ENCODE measurements at places on chromosomes 4 and X. TPM values are rescaled to one million over a fixed set of nuclear protein-coding genes. Genes with fewer than 3 reads are reported as not detected.
A peak's percentile ranks its signal among the peaks of the same experiment; 100 is the strongest.

DNA sequence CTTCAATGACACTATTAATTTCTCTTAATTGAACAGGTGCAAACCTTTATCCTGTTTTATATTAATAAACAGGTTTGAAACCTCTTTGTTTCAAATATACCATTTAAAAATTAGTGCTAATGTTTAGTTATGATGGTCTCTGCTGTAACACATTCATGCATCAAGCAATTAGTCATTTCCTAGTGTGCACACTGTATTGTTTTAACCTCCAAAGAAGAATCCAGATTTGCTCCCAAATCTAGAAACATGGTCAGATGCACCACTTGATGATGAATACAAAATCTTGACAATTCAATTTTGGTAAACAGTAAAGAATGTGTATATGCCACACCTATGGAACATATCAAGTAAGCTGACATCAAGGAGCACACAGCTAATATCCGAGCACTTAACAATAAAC, 157.1 kb downstream of the TRIML1 start:
- no peak for DNase-seq
- no peaks in the 10 kb centered on the region for H3K4me1 ChIP-seq
- H3K27me3 ChIP-seq: no peaks in the 10 kb centered on the region

DNA sequence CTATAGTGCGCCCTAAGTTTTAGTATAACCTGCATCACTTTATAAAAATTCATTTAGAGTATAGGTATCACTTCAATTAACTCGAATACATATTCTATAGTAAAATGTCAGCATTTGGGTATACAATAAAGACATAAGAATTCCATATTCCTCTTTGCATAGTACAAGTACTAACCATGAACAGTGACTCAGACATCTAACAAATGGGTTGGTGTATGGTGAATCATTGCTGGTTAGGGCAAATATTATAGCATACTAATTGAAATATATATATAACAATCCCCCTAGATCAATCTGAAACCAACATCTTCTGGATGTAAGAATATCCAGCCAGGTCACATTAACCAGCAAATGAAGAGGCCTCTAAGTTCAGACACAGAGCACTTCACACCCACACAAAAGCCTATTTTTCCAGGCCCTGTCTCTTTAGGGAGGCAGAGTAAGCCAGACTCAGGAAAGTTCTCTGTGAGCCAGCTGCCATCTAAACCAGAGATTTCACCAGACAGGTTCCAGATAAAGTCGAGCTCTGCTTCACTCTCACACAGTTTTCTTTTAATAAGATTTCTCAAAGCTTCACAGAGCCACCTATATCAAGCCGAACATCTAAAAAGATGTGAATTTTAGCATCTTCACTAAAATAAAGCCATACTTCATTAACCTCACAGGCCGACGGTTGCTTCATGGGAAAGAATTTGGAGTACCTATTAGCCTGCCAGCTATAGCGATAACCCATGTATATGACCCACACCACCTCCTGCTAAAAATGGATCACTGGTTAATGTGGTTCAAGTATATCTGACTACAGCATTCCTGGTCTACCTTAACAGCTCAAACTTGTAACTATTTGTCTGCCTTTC, 200.0 kb upstream of the FTHL17 start:
- H3K4me3 ChIP-seq: no peak overlapping the region
- peaks cover 4% of the 10 kb centered on the region for H3K27me3 ChIP-seq
- DNase-seq: no peak
- H3K27ac ChIP-seq: no peak overlapping the region
- H3K36me3 ChIP-seq: no peaks in the 10 kb centered on the region

DNA sequence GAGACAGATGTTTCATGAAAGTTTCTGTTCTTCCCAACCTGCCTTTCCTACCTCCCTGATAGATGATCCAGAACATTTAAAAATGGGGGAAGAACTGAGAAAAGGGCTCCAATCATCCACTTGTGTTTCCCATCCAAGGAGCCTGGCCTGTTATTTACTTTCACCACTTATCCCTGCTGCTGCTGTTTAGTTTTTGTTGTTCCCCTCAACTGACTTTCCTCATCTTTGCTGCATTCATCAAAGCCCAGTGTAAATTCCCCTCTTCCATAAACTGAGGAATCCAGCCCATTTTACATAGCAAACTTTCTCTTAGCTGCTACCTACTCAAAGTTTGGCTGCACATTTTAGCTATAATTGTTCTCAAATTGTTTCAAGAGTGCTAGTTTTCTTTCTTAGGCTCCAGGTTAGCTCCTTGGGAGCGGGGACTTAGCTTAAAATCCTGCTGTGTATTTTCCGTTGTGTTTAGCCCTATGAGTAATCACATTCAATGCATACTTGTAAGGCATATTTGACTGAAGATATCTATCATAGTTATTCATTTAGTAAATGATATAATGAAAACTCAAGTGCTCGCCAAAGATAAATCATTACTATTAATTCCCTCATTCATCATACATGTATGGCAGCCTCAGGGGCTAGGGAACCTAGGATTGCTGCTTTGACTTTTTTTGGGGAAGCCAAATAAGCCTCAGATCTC, 1.4 kb upstream of the PTPN13 start:
- H3K4me1 ChIP-seq: peaks cover 15% of the 10 kb centered on the region
- H3K27ac ChIP-seq: no peak overlapping the region
- DNase-seq: no peak
- no peaks in the 10 kb centered on the region for H3K36me3 ChIP-seq
- peaks cover 38% of the 10 kb centered on the region for H3K27me3 ChIP-seq
- no peak overlapping the region for H3K4me3 ChIP-seq

GRCh38 chrX:29229802-29230201, 642.6 kb downstream of the IL1RAPL1 start:
- DNase-seq: no peak
- no peak overlapping the region for H3K27ac ChIP-seq
- no peaks in the 10 kb centered on the region for H3K36me3 ChIP-seq
- no peaks in the 10 kb centered on the region for H3K4me1 ChIP-seq
- H3K4me3 ChIP-seq: no peak overlapping the region

DNA sequence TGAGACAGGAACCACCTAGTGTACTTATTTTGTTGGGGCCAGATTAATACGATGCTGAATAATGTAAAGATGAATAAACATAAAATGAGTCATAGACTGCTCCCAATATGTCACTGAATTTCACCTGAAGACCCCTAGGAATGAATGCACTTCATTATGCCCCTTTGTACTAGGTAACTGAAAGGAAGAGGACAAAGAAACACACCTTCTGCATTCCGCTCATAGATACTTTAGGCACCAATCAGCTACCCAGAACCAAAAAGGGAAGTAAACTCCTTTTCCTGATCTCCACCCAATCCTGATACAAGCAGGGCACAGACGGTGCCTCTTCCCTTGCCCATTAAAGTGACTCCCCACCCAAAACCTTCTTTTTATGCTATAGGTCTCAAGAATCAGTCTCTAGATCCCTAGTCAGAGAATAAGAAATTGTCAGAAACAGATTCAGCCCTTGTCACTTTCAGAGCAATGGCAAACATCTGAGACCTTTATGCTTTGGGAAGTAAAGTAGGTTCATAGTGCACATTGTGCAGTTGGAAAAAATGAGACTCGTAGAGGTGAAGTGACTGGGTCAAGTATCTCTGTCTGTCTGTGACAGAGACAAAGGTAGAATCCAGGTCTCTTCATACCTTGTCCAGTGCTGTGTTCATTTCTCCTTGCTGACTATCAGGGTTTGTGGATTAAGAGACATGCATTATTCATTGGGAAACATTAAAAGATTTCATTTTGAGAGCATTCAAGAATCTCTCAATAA, 2.3 kb downstream of the GPR174 start:
- DNase-seq: no peak
- peak overlapping the region; percentile 85 for H3K27ac ChIP-seq
- peaks cover 41% of the 10 kb centered on the region for H3K4me1 ChIP-seq
- peaks cover 26% of the 10 kb centered on the region for H3K36me3 ChIP-seq
- no peaks in the 10 kb centered on the region for H3K27me3 ChIP-seq

DNA sequence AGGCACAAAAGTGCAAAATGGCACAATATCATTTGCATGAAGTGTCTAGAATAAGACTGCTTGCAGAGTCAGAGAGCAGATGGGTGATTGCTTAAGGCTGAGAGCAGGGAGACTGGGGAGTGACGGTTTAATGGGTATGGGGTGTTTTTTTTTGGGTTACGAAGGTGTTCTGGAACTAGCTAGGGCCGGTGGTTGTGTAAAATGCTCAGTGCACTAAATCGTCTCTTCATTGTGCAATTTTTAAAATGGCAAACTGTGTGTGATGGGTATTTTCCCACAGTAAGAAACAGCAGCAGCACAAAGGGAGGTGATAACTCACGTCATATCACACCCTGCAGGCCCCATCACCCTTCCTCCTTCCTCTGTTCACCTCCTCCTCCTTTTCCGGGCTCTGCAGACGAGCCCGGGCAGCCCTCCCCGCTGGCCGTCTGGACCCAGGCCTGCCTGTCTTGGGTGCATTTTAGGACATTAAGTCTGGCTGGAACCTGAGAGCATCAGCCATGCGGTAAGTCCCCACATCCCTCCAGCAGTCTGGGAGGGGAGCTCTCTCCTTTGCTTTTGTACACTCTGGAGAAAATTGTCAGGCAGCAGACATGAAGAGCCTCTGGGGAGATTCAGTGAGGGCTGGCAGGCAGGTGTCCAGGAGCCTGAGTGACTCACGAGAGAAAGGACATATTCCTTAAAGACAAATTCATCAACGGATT, 42.7 kb downstream of the ASMT start:
- peak; percentile 78 for DNase-seq
- H3K27me3 ChIP-seq: no peaks in the 10 kb centered on the region
- peaks cover 42% of the 10 kb centered on the region for H3K4me1 ChIP-seq

- no peak overlapping the region for H3K4me3 ChIP-seq
- peaks cover 33% of the 10 kb centered on the region for H3K4me1 ChIP-seq
- H3K27me3 ChIP-seq: no peaks in the 10 kb centered on the region
- peak; percentile 33 for DNase-seq
- no peaks in the 10 kb centered on the region for H3K36me3 ChIP-seq
Measured at GRCh38 chrX:39777623-39778025, 320.1 kb downstream of the BCOR start.

Gene RS1
- total RNA-seq: not detected

DNA sequence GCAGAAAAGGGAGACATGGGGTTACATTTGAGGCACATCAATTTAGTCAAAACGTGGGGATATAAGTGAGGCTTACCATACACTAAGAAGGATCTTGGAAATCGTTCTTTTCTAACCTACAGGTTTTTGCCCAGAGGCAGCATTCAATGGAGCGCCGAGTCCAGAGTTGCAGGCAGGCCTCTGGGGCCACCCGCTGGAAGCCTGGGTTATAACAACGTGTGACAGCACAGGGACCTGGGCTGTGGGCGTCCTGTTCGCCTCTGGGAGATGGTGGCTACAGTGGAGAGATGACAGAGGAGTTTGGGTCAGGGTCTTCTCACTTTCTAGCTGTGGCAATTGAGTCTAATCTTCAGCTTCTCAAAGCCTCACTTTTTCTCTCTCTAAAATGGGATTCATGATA, 53.9 kb downstream of the ENPP6 start:
- H3K27me3 ChIP-seq: peaks cover 63% of the 10 kb centered on the region
- no peak overlapping the region for H3K4me3 ChIP-seq
- peak; percentile 31 for DNase-seq
- H3K4me1 ChIP-seq: peaks cover under 1% of the 10 kb centered on the region
- no peak overlapping the region for H3K27ac ChIP-seq
- H3K36me3 ChIP-seq: no peaks in the 10 kb centered on the region

DNA sequence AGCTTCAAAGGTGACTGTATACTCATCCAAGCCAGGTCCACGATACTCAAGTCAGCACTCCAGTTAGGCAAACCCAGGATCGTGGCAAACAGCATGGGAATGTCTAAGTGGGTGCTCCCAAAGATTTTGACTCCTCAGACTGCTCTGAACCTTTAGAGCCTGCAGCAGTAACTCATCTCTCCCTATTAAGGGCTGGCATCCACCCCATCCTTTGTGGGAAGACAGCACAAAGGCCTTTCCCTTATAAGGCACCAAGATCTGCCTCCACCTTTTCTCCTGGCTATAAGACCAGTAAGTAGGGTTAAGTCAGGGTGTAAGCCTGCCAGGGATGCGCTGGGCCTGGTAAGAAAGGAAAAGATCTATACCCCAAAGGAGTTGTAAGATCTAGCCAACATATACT, 23.6 kb upstream of the SLC25A43 start:
- no peak overlapping the region for H3K4me3 ChIP-seq
- no peak for DNase-seq
- H3K27me3 ChIP-seq: peaks cover 5% of the 10 kb centered on the region

DNA sequence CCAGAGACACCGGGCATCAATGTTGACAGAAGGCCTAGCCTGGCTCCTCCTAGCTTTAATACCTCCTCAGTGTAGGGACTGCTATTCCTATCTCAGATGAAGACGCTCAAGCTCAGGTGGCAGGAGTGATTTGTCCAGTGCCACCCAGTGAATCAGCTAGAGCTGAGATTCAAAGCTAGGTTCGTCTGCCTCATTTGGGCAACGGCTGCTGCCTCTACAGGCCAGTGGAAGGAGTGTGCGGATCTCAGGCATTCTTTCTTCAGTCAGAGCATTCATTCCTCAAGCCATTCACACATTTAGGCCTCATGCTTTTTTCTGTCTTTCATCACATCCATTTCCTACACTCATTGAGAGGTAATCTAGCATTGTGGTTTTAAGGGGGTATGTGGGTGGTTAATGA, 7.3 kb downstream of the TSR2 start:
- no peak overlapping the region for H3K4me3 ChIP-seq
- peaks cover 5% of the 10 kb centered on the region for H3K4me1 ChIP-seq
- DNase-seq: no peak

DNA sequence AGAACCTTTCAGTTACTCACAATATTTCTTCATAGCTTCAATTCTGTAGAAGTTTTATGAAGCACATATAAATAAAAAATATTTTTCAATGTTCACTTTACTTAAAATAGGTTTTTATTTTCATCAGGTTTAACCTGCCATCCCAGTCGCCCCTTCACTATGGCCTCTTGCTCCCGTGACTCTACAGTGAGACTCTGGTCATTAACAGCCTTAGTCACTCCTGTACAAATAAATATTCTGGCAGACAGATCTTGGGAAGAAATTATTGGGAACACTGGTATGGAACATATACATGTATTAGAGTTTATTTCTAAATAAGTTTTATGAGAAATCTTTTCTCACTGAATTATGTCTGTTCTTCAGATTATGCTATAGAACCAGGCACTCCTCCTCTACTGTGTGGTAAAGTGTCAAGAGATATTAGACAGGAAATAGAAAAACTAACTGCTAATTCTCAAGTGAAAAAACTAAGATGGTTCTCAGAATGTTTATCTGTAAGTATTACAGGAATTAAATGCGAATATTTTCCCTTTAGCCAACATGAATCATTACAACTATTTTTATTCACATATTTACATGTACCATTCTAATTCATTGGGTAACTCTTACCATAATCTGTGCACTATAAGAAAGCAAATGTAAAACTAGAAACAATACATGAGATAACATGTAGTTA, 45.6 kb downstream of the SPATA4 start:
- no peak for DNase-seq
- H3K36me3 ChIP-seq: no peaks in the 10 kb centered on the region
- no peaks in the 10 kb centered on the region for H3K27me3 ChIP-seq
- H3K4me1 ChIP-seq: no peaks in the 10 kb centered on the region
- no peak overlapping the region for H3K27ac ChIP-seq
- no peak overlapping the region for H3K4me3 ChIP-seq

- no peak for DNase-seq
- H3K4me1 ChIP-seq: no peaks in the 10 kb centered on the region
- no peaks in the 10 kb centered on the region for H3K36me3 ChIP-seq
- H3K27ac ChIP-seq: no peak overlapping the region
Measured at GRCh38 chr4:77308843-77309242, 151.8 kb downstream of the CCNG2 start.

GRCh38 chr4:2193326-2193725, 48.6 kb downstream of the HAUS3 start:
- no peak for DNase-seq
- H3K27ac ChIP-seq: no peak overlapping the region
- H3K27me3 ChIP-seq: no peaks in the 10 kb centered on the region
- no peaks in the 10 kb centered on the region for H3K36me3 ChIP-seq
- no peak overlapping the region for H3K4me3 ChIP-seq
- H3K4me1 ChIP-seq: no peaks in the 10 kb centered on the region
